B cell (primary cell): ENCODE measurements at places on chromosomes 12 and 14.
A peak's percentile ranks its signal among the peaks of the same experiment; 100 is the strongest.

DNA sequence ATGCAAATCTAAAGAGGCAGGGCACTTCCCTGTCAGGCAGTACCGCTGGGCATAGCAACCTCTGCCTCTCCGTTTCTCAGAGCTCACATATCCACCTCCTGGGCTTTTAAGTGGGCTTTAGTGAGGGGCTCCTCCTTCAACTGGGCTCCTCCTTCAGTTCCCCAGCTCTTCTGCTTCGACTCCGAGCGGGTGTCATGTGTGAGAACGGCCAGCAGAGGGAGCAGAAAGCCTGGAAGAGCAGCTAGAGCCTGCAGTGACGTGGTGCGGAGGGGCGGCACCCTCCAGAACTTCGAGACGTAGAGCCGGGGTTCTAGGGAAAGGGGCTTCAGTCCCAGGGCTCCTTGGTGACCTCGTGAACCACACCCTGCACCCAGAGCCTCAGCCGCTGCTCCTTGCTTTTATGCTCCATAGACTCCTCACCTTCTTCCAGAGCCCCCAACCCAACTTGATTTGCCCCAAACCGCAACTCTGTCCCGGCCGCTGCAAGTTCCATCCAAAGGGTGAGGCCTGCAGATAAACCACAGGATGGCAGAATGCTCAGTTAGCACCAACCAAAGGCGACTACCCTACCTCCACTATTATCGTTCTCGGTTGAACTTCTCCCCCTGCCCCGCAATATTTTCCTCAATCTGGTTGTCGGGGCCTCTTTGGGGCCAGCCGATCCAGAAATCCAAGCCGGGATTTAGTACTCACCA is 383 bp upstream of the GLI1 start:
- peak; percentile 97 for DNase-seq

DNA sequence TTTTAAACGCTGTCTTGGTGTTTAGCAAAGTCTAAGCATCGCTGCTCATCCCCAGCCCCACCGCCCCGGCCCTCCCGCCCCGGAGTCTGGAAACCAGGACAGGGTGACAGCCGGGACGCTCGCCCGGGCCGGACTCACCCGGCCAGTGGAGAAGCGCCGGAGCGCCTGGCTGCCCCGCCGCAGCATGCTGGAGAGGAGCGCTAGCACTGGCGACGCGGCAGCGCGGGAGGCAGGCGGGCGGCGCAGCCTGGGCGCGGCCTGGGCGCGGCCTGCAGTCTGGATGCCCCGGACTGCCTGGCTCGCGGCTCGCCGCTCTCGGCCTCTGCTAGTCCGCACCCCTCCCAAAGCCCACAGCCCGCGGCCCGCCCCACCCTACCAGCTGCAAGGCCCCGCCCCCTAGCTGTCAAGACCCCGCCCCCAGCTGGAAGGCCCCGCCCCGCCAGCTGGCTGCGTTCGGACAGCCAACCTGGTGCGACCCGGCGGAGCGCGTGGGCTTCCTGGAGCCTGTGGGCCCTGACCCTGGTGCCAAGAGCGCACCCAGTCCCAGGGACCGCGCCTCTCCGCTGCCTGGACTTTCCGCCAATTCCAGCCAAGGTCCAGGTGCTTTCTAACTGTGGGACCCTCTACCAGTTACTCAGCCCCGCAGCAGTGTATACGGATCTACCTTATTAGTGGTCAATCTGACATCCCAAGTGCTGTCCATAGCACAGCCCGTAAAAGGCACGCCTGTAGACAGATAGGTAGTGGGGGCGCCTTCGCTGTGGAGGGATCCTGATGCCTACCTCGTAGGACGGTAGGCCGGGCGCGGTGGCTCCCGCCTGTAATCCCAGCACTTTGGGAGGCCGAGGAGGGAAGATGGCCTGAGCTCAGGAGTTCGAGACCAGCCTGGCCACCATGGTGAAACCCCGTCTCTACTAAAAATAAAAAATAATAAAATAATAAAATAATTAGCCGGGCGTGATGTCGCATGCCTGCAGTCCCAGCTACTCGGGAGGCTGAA is at the start of gene ALDH1L2:
ALDH1L2 (minus strand) TSS at position 208 of the 1,000 bp plus-strand sequence; CDS start at position 186, 22 bp downstream.
- peak; percentile 64 for DNase-seq

DNA sequence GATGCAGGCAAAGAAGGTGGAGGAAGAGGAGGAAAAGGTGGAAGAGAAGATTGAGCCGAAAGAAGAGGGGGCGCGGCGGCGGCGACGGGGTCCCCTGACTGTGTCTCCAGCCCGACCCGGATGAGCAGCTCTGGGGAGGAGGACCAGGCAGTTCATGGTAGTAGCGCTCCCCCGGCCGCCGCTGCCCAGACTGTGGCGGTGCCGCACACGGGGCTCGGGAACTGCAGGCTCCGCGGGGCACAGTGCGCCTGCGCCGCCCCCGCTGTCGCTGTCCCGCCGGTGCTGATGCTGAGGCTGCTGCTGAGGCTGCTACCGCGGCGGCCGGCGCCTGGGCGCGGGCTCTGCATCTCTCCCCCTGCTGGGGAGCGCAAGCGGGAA is at the start of gene KCNH5:
KCNH5 (minus strand) TSS at position 225 of the 378 bp plus-strand sequence. CDS start 272 bp downstream, outside the sequence.
- DNase-seq, result no peak

DNA sequence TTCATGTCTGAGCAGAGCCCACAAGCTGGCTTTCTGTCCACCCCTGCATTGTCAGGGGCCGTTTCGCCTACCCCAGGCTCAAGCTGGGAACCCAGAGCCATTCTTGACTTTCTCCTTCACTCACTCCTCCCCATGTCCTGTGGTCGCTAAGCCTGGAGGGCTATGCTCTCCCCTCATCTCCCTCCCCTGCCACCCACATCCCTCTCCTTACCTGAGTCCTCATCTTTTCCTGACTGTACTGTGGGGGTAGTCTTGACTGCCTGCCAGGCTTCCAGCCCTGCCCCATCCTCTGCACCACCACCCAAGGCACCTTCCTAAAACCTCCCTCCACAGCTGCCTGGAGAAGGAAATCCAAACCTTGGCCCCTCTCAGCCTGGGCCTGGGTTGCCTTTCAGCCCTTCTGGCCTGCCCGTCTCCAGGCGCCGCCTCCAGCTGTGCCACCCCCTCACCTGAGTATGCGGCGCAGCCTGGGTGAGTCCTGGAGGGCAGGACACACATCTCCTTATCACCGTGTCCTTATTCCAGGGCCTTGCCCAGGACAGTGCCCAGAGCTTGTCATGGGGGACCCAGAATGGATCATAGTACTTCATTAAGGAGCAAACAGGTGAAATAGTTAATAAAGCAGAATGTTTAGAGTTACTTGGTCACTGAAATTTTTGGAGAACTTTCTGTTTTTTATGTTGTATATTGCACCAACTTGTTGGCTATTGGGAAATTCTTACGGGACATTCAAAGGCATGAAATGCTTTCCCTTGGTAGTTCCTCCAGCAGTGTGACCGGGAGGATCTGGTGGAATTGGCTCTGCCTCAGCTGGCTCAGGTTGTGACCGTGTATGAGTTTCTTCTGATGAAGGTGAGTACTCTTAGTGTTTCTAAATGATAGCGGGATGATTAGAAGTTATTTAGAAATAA is 14.5 kb downstream of the ZNF839 start:
- DNase-seq, result no peak

DNA sequence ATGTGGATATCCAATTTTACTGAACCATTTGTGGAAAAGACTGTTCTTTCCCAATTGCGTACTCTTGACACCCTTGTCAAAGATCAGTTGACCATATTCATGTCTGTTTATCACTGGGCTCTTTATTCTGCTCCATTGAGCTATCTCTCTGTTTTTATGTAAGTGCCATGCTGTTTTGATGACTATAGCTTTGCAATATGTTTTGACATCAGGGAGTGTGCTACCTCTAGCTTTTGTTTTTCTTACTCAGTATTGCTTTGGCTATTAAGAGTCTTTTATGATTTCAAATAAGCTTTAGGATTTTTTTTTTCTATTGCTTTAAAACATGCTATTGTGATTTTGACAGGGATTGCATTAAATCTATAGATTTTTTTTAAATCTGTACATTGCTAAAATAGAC is 194.3 kb downstream of the SNAPC1 start:
- DNase-seq, result no peak

GRCh38 chr12:133135747-133136146 is 5.3 kb downstream of the ZNF10 start:
- DNase-seq, result no peak

DNA sequence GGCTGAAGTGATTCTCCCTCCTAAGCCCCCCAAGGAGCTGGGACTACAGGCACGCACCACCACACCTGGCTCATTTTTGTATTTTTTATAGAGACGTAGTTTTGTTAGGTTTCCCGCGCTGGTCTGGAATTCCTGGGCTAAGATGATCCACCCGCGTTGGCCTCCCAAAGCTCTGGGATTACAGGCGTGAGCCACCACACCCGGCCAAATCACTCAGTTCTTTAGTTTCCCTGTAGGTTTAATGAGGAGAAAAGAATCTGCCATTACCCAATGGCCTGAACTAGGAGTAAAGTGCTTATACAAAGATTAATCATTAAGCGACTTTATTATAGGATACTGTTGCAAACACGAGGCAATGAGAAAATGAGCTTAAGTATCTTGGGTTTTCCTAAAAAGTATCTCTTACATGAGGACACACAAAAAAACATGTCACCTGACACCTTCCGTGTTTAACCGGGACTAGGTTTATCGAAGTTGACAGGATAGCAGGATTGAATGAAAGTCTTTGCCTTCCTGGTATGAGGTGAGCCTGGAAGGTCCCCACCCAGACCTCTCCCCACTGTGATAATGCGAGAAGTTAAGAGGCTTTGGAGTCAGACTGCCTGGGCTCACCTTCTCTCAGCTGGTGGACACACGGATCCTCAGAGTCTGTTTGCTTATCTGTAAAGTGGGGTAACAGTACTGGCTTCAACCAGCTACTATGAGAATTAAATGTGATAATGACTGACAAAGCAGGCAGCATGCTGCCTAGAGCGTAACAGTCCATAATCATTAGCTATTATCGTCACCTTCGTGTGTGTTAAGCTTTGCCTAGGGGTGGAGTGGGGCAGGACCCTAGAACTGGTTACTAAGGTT is 133.5 kb upstream of the KRAS start:
- DNase-seq, result no peak

GRCh38 chr14:64828071-64828470 is 51.6 kb downstream of the SPTB start:
- no peak for DNase-seq

GRCh38 chr12:70251226-70251625 is 8.0 kb downstream of the CNOT2 start:
- no peak for DNase-seq

- peak; percentile 72 for DNase-seq
Observed at GRCh38 chr12:53053218-53054111, 3.6 kb downstream of the TNS2 start.

GRCh38 chr12:101891462-101891971 is 14.1 kb downstream of the DRAM1 start:
- DNase-seq, result peak; percentile 34

DNA sequence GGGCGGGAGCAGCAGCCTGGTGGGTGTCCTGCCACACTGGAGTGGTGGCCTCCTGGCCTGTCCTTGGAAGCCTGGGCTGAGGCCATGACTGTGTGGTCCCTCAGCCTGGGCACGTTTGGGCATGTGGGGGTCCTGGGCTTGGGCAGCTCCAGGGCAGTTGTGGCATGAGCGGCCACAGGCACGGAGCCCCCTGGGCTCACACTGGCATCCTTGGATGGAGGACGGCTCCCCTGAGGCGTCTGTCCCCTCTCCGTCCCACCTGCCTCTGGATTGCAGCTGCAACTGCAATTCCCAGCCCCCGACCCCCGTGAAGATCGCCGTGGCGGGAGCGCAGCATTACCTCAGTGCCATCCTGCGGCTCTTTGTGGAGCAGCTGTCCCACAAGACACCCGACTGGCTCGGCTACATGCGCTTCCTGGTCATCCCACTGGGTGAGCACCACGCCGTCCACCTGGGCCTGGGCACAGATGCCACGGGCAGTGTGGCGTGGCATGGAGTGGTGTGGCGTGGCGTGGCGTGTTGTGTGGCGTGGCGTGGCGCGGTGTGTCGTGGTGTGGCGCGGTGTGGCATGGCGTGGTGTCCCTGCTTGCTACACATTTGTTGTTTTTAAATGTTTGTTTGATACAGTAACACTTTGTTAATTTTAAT is 15.1 kb upstream of the TEX22 start:
- DNase-seq, result no peak

DNA sequence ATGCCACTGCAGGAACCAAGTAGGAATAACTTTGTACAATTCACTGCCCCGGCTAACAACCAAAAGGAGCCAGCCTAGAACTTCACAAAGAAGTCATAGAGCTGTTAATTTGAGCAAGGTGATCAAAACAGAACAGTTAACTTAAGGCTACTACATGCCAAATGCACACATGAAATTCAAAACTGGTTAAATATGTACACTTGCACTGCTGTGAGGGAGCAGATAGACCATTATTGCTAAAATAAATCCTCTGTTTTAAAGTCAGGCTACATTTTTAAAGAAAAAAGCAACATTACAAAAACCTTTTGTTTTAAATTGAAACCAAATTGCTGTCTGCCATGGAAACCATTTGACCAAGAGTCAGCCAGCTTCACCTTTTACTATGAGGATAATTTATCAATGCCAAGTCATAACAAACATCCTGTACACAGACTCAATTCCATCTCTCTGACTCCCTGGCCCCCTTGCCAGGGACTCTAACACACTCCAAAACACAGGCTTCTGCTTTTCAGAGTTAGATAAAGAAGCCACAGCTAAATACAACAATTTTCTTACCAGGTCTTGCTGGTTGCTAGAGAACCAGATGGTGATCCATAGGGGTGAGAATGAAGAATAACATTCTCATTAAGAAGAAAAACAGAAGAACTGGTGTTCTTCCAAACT is 84.0 kb downstream of the LRP6 start:
- no peak for DNase-seq

GRCh38 chr14:55794655-55795595 is 214.9 kb downstream of the KTN1 start:
- DNase-seq, result no peak

- DNase-seq, result no peak
Observed at GRCh38 chr12:66584673-66585072, 94.2 kb downstream of the GRIP1 start.

DNA sequence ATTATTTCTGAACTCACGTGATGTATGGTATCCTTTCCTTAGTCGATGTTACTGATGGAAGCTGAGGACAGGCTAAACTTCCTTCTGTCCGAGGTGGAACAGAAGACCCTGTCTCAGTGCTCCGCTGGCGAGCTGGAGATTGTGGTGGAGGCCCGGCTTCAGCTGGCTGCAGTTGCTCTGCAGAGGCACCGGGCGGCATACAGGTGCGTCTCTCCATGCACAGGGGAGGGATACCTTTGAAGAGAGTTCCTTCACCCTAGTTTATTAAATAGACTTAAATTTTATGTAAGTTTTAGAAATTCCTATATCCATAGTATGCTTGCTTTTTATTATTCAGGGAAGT is 186.7 kb upstream of the NEDD1 start:
- no peak for DNase-seq

DNA sequence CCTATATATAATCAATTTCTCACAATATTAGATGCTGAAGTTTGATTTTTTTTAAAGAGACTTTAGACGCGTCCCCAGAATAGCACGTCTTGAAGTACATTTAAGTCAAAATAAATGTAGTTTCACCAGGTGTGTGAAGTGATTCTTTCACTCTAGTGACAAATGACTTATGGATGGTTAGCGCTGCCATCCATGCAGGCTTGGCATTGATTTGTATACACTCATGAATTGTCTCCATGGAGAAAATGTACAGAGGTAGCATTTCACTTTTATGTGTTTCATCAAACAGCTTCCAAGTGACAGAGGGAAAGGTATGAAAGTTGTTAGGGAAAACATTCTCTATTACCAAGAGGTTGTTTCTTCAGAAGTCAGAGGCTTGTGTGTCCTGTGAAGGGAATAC is 360.8 kb downstream of the PDZRN4 start:
- no peak for DNase-seq

- no peak for DNase-seq
Observed at GRCh38 chr14:101953151-101953550, 11.2 kb upstream of the DYNC1H1 start.

- DNase-seq, result no peak
Observed at GRCh38 chr12:124715121-124715990, 147.9 kb upstream of the NCOR2 start.
